ENCODE measurements at places on chromosomes 4 and X.

GRCh38 chrX:15856222-15856587 lies 1.6 kb upstream of the AP1S2 start:
- DNase-seq = no peak

DNA sequence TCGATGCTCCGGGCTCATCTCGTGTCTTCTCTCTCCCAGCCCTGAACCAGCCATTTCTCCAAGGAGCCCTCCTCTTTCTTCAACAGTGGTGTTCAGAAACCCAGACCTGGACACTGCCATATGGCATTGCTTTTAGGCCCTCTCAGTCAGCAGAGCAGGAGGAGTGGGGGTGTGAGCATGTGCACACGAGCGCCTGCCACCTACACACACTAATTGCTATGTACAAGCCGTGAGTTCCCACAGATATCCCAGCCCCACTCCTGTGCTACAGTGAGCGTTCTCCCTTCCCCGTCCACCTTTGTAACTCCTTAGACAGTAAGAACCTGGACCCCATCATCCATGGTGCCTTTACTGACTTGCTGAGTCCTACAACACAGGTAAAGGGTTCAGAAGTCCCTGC lies 53.8 kb downstream of the TNIP2 start:
- DNase-seq = no peak

- no peak for DNase-seq
Observed at GRCh38 chrX:7351926-7352325, 204.0 kb upstream of the PUDP start.

DNA sequence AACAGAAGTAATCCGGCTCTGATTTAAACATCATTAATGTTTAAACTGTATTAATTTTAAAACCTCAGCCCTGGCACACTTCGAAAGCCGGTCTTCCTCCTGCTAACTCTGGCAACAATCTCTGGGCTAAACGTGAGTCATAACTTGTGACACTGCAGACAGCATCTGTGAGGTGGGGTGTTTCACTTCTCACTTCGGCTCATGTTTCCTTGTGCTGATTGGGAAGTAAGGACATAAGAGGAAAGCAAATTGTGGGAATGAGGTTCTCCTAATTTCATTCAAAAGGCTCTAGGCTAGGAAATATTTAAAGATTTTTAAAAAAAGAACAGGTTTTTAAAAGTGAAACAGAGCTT lies 139.9 kb upstream of the USP9X start:
- no peak for DNase-seq
